ENCODE measurements at places on chromosomes 1 and 21. TPM values are rescaled to one million over a fixed set of nuclear protein-coding genes. Genes with fewer than 3 reads are reported as not detected.

IGSF21 gene
- not detected for total RNA-seq

KMO gene
- total RNA-seq: not detected

RGS13 gene
- not detected for total RNA-seq

SPRR1A gene
- not detected for total RNA-seq

RASAL2 gene
- total RNA-seq: 34.2 TPM

OR2L8 gene
- not detected for total RNA-seq

LCE3E gene
- total RNA-seq: not detected

LCE1B gene
- total RNA-seq: not detected

IGSF9 gene
- total RNA-seq: not detected

SYNJ1 gene
- 10.6 TPM for total RNA-seq

MIXL1 gene
- not detected for total RNA-seq

RNU1-1 gene
- total RNA-seq: under 0.01 TPM

VWA1 gene
- total RNA-seq: 13.1 TPM

CLCNKA gene
- not detected for total RNA-seq

ATAD3C gene
- total RNA-seq: 0.09 TPM

HFM1 gene
- 0.23 TPM for total RNA-seq

TARS2 gene
- total RNA-seq: 16.7 TPM

PHACTR4 gene
- total RNA-seq: 3.9 TPM

AQP10 gene
- 0.05 TPM for total RNA-seq

UBE2J2 gene
- total RNA-seq: 43.6 TPM

ANKRD34A gene
- under 0.01 TPM for total RNA-seq

RGS8 gene
- not detected for total RNA-seq

LCE1A gene
- total RNA-seq: not detected

MYOM3 gene
- total RNA-seq: 0.18 TPM

TTLL7 gene
- 38.6 TPM for total RNA-seq

DPYD gene
- 35.6 TPM for total RNA-seq

LMX1A gene
- total RNA-seq: not detected

LRRC39 gene
- 0.37 TPM for total RNA-seq

MYBPH gene
- total RNA-seq: 0.30 TPM

SMIM11 gene
- total RNA-seq: 1.7 TPM

ST6GALNAC3 gene
- total RNA-seq: 2.5 TPM

SFN gene
- 0.14 TPM for total RNA-seq

TDRD5 gene
- not detected for total RNA-seq

DUSP10 gene
- 37.4 TPM for total RNA-seq

ASAP3 gene
- total RNA-seq: 19.9 TPM

MTMR11 gene
- total RNA-seq: 3.9 TPM

C1orf87 gene
- not detected for total RNA-seq

AGT gene
- total RNA-seq: 0.09 TPM

C1QC gene
- not detected for total RNA-seq

PRAMEF6 gene
- total RNA-seq: not detected

S100A7A gene
- not detected for total RNA-seq

RNF186 gene
- total RNA-seq: not detected

NUAK2 gene
- total RNA-seq: 6.8 TPM

S100A11 gene
- 33.0 TPM for total RNA-seq

SLAMF8 gene
- not detected for total RNA-seq

SELL gene
- total RNA-seq: not detected

TCP10L gene
- total RNA-seq: 0.46 TPM

PLEKHN1 gene
- total RNA-seq: 1.8 TPM

KIF14 gene
- 8.8 TPM for total RNA-seq

CD247 gene
- not detected for total RNA-seq

BLACAT1 gene
- total RNA-seq: not detected

RCAN3 gene
- 3.0 TPM for total RNA-seq

CITED4 gene
- 2.7 TPM for total RNA-seq

MAP3K21 gene
- 0.59 TPM for total RNA-seq

KRTAP11-1 gene
- not detected for total RNA-seq

USH2A gene
- total RNA-seq: not detected

ACTN2 gene
- under 0.01 TPM for total RNA-seq

ANKRD65 gene
- 0.18 TPM for total RNA-seq

WNT4 gene
- 0.59 TPM for total RNA-seq

DENND1B gene
- total RNA-seq: 8.3 TPM
